Pancreas (tissue), 10 donors: ENCODE measurements at places on chromosomes 2 and 18. TPM values are rescaled to one million over a fixed set of nuclear protein-coding genes. Genes with fewer than 3 reads are reported as not detected.
A peak's percentile ranks its signal among the peaks of the same experiment; 100 is the strongest.

- H3K4me1 ChIP-seq, result no peaks in the 10 kb centered on the region
- H3K36me3 ChIP-seq, result no peaks in the 10 kb centered on the region
- no peak overlapping the region for H3K4me3 ChIP-seq
- no peak overlapping the region for H3K27ac ChIP-seq
These were observed 88.0 kb downstream of the SS18 start for GRCh38 chr18:26002375-26002910.

DNA sequence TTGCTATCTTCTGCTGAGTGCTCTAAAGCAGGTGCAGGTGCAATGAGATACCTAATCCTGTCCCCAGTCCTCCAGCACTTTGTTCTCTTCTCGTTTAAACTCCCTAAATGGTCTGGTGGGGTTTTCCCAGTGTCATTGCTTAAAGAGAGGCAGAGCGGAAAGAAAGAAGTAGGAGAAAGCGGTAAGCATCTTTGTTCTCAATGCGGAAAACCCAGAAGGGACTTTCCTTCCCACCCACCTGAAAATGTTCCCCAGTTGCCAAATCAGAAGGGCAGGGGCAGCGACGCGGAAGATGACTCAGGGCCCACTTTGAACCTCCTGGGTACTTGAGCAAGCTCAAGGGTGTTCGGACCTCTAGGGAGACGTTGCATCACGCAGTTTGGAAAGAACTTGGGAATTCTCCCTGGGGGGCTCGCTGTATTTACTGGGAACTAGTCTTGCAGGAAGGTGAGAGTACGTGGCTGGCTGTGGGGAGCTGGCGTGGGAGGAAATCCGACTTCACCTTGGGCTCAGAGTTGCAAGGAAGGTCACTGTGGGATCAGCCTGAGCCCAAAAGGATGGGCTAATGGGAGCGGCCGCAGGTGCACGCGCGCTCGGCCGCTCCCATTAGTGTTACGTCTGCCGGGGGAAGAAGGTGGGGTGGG, 589 bp upstream of the SGPP2 start:
- H3K36me3 ChIP-seq, result no peaks in the 10 kb centered on the region
- H3K27me3 ChIP-seq, result no peaks in the 10 kb centered on the region
- peak overlapping the region; percentile 51 for H3K27ac ChIP-seq
- peak overlapping the region; percentile 45 for H3K4me3 ChIP-seq
- no peak for DNase-seq

DNA sequence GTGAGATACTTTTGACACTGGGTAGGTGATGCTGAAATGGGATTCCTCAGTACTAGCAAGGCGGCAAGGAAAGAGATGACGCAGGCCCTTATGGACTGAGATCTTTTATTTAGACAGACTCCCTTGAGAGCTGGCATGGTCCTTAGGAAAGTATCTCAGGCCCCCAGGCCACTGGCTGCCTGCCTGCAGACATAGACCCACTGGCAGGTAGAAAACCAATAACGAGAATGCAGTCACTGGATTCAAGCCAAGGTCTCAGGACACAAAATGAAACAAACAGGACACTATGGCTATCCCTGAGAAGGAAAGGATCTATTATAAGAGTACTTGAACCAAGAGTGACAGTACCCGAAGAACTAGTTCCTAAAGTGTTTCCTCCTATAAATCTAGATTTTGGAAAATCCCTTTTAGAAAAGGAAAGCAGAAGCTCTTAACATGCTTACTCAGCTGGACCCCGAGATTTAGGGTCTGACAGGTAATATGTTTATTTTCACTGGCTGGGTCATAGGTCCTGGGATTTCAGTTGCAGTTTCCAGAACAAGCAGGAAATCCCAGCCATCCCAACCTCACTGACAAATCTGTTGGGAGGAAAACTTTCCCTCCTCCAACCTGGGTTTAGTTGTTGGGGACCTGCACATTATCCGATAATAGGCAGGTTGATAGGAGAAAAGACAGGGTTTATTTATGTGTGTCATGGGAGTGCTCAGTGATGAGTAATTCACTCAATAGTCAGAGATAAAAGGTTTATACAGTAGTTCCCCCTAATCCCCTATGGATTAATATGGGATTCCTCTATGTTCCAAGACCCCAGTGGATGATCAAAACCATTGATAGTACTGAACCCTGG, 44.5 kb downstream of the COMMD1 start:
- H3K27me3 ChIP-seq, result no peaks in the 10 kb centered on the region
- no peaks in the 10 kb centered on the region for H3K4me1 ChIP-seq
- no peak overlapping the region for H3K27ac ChIP-seq
- no peak for DNase-seq
- H3K36me3 ChIP-seq, result no peaks in the 10 kb centered on the region

GRCh38 chr2:227320305-227321094, 4.6 kb upstream of the MFF start:
- H3K27ac ChIP-seq, result no peak overlapping the region
- no peaks in the 10 kb centered on the region for H3K27me3 ChIP-seq
- no peaks in the 10 kb centered on the region for H3K4me1 ChIP-seq
- no peak for DNase-seq
- H3K4me3 ChIP-seq, result no peak overlapping the region
- no peaks in the 10 kb centered on the region for H3K36me3 ChIP-seq

DNA sequence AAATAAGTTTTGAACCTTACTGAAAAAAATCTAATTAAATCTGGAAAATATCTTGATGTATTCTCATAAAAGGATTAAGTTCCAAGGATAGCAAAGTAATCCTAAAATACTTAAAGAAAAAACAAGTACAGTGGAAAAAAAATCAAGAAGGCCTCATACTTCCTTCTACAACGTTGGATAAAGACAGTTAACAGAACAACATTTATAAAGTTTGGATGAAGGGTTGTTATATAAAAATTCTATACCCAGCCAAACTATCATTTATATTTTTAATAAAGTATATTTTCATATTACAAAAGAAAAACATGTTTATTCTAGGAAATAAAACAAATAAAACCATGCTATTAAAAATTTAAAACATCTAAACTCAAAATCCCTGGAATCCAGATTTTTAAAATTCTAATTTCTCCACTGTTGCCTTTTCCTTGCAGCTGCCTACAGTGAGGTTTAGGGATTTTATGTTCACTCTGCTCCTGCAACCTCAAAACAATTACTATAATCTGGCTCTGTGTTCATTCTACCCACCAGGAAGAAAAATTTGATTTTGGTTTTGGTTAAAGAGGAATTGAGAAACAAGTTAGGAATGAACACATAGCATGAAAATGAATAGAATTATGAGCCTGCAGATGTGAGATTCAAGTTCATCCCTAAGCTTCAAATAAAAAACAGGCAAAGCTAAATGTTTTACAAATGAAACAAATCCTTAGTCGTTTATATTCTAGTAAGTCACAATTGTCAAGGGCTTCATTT, 142.8 kb downstream of the LPIN1 start:
- H3K4me1 ChIP-seq, result no peaks in the 10 kb centered on the region
- no peak for DNase-seq
- H3K36me3 ChIP-seq, result no peaks in the 10 kb centered on the region

GRCh38 chr18:3761266-3761665, 311.3 kb downstream of the TGIF1 start:
- no peak overlapping the region for H3K4me3 ChIP-seq
- no peak for DNase-seq
- H3K27ac ChIP-seq, result no peak overlapping the region
- H3K27me3 ChIP-seq, result no peaks in the 10 kb centered on the region
- H3K36me3 ChIP-seq, result no peaks in the 10 kb centered on the region

DNA sequence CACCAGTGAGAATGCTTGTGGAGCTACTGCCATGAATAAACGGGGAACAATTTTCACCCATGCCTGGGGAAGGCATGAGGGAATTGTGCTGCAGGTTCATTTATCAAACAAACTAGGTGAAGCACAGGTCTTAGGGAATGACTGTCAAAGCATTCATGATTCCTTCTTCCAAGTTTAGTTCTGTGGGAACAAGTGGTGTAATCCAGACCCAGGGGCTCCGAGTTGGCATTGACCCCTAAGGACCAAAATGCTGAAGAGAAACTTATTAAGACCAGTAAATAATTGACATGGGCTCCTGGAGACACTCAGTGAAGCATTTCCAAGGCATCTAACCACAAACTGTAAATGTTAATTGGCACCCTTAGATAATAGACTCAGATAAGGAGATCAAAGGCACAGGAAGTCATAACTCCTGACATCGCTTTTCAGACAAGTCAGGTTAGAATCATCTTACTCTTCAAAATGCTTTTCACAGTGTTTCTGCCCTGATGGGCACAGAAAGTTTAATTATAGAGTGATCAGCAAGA, 96.9 kb downstream of the SPP2 start:
- H3K36me3 ChIP-seq, result no peaks in the 10 kb centered on the region
- no peak for DNase-seq
- H3K27ac ChIP-seq, result no peak overlapping the region
- no peaks in the 10 kb centered on the region for H3K27me3 ChIP-seq

DNA sequence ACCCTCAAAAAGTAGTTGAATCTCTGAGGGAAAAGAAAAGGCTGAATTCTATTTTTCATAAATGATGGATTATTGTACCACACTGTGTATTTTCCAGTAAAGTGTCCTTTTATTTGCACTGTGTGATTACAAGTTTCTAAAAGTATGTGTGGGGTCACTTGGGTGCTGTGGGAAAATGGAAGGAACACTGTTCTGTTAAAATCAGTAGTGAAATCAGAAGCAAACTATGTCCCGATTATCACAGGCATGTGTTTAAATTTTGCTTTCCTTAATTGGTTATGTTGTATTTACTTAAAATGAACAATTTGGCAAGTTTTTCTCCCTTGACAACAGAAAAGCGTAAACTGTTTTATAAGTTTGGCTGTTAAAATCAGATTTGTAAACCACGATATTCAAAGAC, 353.1 kb downstream of the ARHGAP15 start:
- H3K27me3 ChIP-seq, result no peaks in the 10 kb centered on the region
- H3K27ac ChIP-seq, result no peak overlapping the region
- no peak overlapping the region for H3K4me3 ChIP-seq
- DNase-seq, result no peak

DNA sequence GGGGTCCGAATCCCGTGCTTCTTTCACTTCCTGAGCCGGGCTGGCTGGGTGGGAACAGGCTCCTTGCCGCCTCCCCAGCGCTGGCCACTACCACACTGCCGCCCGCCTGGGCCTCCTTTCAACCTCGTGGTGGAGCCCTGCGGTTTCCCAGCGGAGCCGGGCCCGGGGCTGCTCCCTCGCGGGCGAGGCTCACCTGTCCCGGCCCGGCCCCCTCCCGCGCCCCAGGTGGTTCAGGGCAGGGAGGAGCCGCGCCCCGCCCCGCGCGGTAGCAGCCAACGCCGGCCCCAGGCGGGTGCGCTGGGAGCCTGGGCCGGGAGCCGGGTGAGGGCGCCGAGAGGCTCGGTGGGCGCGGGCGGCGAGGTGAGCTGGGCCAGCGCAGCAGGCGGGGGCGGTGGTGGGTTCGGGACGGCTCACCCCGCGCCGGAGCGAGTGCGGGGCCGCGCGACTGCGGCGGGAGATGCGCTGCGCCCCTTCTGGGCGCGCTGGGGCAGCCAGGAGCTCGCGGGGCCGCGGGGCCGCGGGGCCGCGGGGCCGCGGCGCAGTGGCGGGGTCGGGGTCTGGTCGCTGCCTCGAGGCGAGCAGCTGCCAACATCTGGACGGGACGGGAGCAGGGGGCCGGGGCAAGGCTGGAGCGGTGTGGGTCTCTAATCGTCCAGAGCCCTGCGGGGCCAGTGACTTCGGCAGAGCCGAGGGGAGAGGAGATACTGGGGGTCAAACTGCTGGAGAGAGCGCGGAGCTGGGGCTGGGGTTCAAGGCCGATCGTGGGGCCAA, at the start of gene LYPD6B:
TSS of gene LYPD6B (plus strand) at position 258 of the 771 bp plus-strand sequence. CDS start 92,250 bp downstream, outside the sequence.
- H3K27ac ChIP-seq, result peak within 1 kb of the TSS; percentile 40
- no peaks in the 10 kb centered on the region for H3K4me1 ChIP-seq
- H3K27me3 ChIP-seq, result no peaks in the 10 kb centered on the region
- H3K36me3 ChIP-seq, result no peaks in the 10 kb centered on the region
- DNase-seq, result peak; percentile 69

DNA sequence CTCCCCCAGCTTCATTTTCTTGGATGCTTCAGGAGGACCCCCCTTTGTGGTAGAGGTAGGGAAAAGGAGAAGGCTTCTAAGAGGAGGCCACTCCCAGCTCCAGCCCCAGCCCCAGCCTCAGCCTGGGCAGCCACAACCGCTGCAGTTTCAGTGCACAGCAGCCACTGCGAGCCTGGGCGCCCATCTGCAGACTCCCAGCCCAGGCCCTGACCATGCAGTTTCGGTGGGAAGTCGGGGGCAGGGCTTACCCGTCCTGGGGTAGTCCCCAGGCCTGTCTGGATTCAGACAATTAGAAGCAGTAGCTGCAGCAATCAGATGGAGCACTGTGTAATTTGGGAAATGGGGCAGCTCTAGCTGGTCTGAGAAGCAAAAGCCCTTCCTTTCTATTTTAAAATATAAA, 28.6 kb downstream of the ITM2C start:
- H3K27me3 ChIP-seq, result no peaks in the 10 kb centered on the region
- H3K4me1 ChIP-seq, result no peaks in the 10 kb centered on the region
- H3K27ac ChIP-seq, result no peak overlapping the region

GRCh38 chr2:237319086-237319820, 94.7 kb downstream of the COL6A3 start:
- H3K27me3 ChIP-seq, result no peaks in the 10 kb centered on the region
- DNase-seq, result no peak
- H3K4me3 ChIP-seq, result no peak overlapping the region
- H3K4me1 ChIP-seq, result no peaks in the 10 kb centered on the region
- H3K36me3 ChIP-seq, result no peaks in the 10 kb centered on the region

- DNase-seq, result no peak
- H3K4me1 ChIP-seq, result no peaks in the 10 kb centered on the region
- peak overlapping the region; percentile 23 for H3K27ac ChIP-seq
- H3K4me3 ChIP-seq, result no peak overlapping the region
These were observed 62.0 kb upstream of the ATL2 start for GRCh38 chr2:38438883-38439612.

- DNase-seq, result no peak
- no peaks in the 10 kb centered on the region for H3K4me1 ChIP-seq
- H3K36me3 ChIP-seq, result no peaks in the 10 kb centered on the region
- H3K4me3 ChIP-seq, result no peak overlapping the region
These were observed 193.1 kb downstream of the L3MBTL4 start for GRCh38 chr18:6221602-6222014.

GRCh38 chr2:128374001-128374710, 55.5 kb upstream of the HS6ST1 start:
- no peaks in the 10 kb centered on the region for H3K4me1 ChIP-seq
- H3K36me3 ChIP-seq, result no peaks in the 10 kb centered on the region
- no peak overlapping the region for H3K27ac ChIP-seq
- H3K27me3 ChIP-seq, result no peaks in the 10 kb centered on the region

Gene OR6B2
- total RNA-seq, result not detected

- no peaks in the 10 kb centered on the region for H3K27me3 ChIP-seq
- no peak for DNase-seq
- no peak overlapping the region for H3K4me3 ChIP-seq
- no peaks in the 10 kb centered on the region for H3K4me1 ChIP-seq
- H3K27ac ChIP-seq, result no peak overlapping the region
- H3K36me3 ChIP-seq, result no peaks in the 10 kb centered on the region
These were observed 167.0 kb downstream of the AFF3 start for GRCh38 chr2:99975386-99975785.

GRCh38 chr2:159226608-159227385, 59.7 kb downstream of the WDSUB1 start:
- no peaks in the 10 kb centered on the region for H3K4me1 ChIP-seq
- H3K27ac ChIP-seq, result no peak overlapping the region
- no peak for DNase-seq
- H3K27me3 ChIP-seq, result no peaks in the 10 kb centered on the region
- no peaks in the 10 kb centered on the region for H3K36me3 ChIP-seq

GRCh38 chr2:230825354-230825753, 39.4 kb upstream of the ITM2C start:
- H3K36me3 ChIP-seq, result no peaks in the 10 kb centered on the region
- no peaks in the 10 kb centered on the region for H3K4me1 ChIP-seq
- no peak overlapping the region for H3K27ac ChIP-seq
- H3K4me3 ChIP-seq, result no peak overlapping the region

- H3K4me3 ChIP-seq, result no peak overlapping the region
- no peaks in the 10 kb centered on the region for H3K36me3 ChIP-seq
- peaks cover 11% of the 10 kb centered on the region for H3K4me1 ChIP-seq
- no peaks in the 10 kb centered on the region for H3K27me3 ChIP-seq
These were observed 21.7 kb downstream of the ACSL3 start for GRCh38 chr2:222882484-222882928.
